ENCODE measurements at places on chromosomes 4 and X.

GRCh38 chrX:107710617-107711391 lies 64.8 kb downstream of the TSC22D3 start:
- DNase-seq = peak; percentile 92

- no peak for DNase-seq
These were observed 988 bp upstream of the SRD5A3 start for GRCh38 chr4:55345054-55345453.

DNA sequence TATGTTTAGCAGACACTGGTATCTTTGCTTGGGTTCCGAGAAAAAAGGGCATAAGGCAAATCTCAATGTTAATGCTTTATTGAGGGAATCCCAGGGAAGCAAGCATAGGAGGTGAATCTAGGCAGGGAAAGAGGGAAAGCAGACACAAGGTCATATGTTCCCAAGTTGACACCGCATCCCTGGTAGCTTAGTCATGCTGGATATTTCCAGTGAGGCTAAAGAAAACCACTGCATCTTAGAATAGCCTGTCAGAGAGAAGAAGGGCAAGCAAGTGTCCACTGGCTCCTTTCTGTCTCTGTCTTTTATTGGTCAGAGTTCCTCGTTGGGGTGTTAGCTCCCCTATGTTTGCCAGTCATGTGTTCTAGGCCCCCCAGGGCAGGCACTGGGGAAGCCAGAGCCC lies 104.7 kb downstream of the NKX6-1 start:
- DNase-seq = no peak

DNA sequence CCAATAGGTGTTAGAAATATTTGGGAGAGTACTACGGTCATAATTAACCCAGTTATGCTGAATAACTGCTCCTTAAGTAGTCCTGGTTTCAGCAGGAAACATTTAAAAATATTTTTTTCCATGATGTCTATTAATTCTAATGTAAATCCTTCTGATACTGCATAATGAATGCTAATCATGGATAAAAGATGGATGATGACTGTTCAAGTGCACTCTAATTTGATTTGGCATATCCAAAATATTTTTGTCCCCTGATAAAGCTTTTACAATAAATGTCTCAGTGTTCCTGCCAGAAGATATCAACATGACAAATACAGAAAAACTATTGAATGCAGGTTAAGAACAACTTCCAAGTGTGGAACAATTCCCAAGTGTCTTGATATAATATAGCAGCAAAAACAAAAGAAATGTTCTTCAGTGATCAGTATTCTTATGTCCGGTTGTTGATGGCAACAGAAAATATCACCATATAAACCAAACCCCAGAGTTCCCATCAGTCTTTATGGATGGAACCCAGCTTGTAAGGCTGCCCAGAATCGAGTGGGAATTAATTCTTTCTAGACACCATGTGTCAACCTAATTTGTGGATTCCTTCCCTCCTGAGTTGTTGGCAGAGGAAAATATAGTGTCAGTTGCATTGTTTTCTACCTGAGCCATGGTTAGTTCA lies 205.4 kb upstream of the GK2 start:
- DNase-seq = no peak

GRCh38 chrX:56429581-56429980 lies 133.8 kb upstream of the UBQLN2 start:
- DNase-seq = no peak

GRCh38 chr4:41814565-41814964 lies 66.0 kb upstream of the PHOX2B start:
- no peak for DNase-seq
